ENCODE measurements at places on chromosomes 2 and 18.

- DNase-seq, result peak; percentile 34
Measured at GRCh38 chr2:160332318-160332717, 132.2 kb upstream of the ITGB6 start.

DNA sequence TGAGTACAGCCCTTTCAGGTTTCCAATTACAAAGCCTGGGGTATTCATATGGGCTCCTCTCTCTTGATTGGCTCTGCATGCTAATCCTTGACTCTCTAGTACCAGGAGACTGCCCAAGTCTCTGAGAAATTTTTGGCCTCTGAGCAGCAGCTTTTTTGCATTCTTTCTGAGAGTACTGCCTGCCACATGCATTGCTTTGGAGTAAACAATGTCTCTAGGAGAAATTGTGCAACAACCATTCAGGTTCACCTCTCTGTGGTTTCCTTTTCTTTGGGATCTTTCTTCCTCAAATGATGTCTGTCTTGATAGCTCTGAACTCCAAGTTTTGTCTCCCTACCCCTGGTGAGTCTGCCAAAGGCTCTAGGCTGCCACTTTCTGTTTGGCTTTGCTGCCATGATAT, 115.8 kb upstream of the SETBP1 start:
- no peak for DNase-seq

GRCh38 chr18:5447442-5447841, 96.4 kb downstream of the EPB41L3 start:
- no peak for DNase-seq

GRCh38 chr2:130818809-130819208, 17.9 kb upstream of the ARHGEF4 start:
- no peak for DNase-seq

DNA sequence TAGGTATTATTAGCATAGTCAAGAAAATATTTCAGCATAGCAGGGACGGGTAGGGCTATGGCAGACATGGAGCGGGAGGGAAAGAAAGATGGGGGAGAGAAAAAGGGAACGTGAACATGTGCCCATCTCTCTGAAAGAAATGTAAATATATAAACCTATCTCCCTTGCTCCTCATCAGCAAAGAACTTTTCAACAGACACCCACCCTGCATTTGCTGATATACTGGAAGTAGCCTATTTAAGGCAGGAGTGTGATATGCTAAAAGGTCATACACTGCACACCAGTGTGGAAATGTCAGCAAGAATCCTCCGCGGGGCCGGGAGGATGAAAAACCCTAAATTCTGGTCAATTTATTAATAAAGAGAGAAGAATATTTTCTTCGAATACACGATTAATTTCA, 1.7 kb downstream of the MBOAT2 start:
- DNase-seq, result no peak

- DNase-seq, result no peak
Measured at GRCh38 chr2:223007531-223007930, 44.5 kb upstream of the KCNE4 start.

GRCh38 chr2:135490376-135490775, 40.6 kb downstream of the ZRANB3 start:
- no peak for DNase-seq

DNA sequence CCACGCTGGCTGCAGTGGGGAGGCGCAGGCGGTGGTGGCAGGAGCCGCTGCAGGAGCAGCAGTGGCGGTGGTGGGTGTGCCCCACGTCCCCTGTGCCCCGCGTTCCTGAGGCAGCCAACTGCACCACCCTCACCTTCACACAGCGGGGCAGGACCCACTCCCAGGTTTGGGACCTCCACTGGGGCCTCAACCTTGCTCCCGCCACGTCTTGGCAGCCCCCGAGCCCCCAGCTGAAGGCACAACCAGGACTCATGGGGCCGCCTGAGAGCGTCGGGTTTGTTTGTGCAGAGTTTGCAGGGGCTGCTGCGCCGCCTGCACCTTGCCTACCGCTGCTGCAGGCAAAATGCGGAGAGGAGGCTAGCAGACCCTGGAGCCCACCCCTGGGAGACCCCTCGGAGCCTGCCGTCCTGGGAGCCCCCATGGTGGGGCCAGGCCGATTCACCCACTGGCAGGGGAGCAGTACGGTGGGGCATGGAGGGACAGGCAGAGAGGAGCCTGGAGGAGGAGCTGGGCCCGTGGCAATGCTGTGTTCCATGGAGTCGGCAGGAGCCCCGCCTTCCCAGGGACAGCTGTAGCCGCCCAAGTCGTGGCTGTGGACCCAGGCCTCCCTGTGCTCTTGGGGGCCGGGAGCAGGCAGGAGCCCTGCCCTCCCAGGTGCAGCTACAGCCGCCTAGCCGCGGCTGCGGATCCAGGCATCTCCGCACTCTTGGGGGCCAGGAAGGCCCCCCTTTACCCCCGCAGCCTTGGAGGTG, 14.7 kb upstream of the EML6 start:
- no peak for DNase-seq

DNA sequence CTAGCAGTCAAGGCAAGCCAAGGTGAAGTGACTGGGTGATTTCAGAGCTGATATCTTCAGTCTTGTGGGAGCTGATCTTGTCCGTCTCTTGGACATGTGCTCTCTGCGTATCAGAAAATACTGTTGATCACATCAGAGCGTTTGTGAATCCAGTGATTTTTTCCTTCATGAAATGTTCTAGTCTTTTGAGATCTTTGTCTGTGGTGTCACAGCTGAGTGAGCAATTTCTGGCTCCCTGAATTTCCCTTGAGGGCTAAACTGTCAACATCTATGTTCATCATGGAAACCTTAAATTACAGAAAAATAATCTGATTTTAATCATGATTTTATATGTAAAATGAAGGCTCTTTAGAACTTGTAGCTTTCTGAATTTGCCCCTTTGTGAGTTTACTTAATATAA, 432.0 kb downstream of the CCDC85A start:
- DNase-seq, result no peak

DNA sequence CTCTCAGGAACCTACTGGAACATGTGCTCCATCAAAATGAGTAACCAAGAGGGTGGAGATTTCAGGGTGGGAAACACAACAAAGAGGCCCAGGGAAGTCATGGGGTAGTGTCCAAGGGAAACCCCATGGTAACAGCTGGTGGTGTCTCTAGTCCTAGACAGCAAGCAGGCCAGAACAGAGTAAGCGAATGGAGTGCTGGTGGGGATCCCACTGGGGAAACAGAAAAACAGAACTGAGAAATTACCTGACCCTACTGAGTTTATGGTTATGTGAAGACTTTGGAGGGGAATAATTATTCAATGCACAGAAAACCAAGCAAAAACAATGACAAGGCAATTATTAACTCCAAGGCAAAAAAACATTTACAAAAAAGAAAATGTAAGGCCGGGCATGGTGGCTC, 16.9 kb downstream of the ERCC3 start:
- no peak for DNase-seq

DNA sequence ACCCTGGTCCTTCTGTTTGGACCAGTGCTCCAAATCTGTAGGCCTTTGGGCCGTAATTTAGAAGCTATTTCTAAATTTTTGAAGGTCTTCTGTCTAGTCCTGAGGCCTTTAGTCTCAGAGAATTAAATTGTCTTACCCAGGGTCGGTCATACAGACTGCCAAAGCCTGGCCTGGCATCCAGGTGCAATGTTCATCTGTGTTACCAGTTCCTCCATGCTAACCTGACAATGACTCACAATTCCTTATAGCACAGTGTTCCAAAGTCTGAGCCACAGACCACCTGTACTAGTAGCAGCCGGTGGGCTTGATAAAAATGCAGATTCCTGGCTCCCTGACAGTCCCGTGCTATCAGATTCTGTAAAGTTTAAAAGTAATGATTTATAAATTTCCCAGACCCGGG, 77.7 kb upstream of the MAP4K3 start:
- no peak for DNase-seq

DNA sequence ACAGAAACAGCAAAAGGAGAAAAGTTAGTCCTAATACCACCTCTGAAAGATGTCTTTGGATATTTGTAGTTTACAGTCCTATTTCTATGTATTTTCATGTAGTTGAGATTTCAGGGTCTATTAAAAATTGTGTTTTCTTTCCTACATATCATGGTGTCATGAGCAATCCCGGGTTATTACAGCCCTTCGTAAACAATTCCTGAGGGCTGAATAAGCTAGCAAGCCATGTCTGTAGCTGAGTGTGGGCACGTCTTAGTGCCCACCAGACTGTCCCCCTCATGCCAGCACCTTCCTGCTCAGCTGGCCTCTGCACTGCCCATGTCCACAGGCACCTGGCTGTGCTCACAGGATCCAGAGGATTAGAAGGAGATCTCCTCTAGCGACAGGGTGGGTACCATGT, 60.6 kb downstream of the CTIF start:
- no peak for DNase-seq

- no peak for DNase-seq
Measured at GRCh38 chr18:31931886-31932240, 11.1 kb downstream of the TRAPPC8 start.

DNA sequence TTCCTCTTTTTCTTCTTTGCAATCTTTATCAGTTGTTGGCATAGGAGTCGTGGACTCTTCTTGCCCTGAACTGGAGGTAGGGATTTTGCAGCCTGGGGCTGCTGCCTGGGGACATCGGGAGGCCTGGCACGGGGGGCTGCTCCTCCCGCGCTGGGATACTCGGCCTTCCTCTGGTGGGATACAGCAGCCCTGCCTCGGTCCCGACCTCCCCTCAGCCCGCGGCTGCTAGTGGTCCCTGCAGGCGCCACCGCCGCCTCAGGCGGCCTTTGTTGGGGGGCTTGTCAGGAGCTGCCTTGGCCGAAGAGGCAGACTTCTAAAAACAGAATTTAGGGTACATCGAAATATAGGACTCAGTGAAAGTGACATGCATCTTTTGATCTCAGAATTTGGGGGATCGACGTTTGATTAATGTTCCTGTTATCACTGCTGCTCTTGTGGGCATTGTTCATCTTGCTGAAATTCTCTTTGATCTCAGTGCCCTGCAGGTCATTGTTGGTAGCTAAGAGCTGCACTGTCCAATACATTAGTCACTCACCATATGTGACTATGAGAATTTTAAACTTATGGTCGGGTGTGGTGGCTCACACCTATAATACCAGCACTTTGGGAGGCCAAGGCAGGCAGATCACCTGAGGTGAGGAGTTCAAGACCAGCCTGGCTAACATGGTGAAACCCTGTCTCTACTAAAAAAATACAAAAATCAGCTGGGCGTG, 16.3 kb downstream of the POLR2D start:
- DNase-seq, result no peak

GRCh38 chr18:3595369-3596273, 145.6 kb downstream of the TGIF1 start:
- peak; percentile 57 for DNase-seq

GRCh38 chr2:11154016-11154922, 998 bp upstream of the SLC66A3 start:
- no peak for DNase-seq

GRCh38 chr18:58362027-58362575, 266.8 kb downstream of the ALPK2 start:
- DNase-seq, result no peak

- no peak for DNase-seq
Measured at GRCh38 chr2:205767617-205768016, 85.3 kb downstream of the NRP2 start.

- DNase-seq, result peak; percentile 61
Measured at GRCh38 chr2:119338826-119339561, 27.6 kb downstream of the C2orf76 start.

DNA sequence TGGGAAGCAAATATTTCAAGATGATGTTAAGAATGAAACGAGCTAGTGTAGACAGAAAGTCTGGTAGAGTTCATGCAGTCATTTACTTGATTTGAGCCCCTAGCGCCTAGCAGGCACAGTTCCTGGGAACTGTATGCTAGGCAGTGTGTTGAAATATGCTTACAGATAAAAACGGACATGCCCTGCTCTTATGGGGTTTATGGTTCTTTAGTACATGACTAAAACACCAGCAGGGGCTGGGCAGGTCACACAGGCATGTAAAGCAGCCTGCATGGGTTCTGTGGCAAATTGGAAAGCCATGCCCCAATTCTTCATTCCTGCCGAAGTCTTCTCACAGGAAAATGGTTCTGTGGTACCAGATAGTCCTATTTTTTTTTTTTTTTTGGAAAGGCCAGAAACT, 27.3 kb upstream of the MGAT5 start:
- DNase-seq, result no peak

DNA sequence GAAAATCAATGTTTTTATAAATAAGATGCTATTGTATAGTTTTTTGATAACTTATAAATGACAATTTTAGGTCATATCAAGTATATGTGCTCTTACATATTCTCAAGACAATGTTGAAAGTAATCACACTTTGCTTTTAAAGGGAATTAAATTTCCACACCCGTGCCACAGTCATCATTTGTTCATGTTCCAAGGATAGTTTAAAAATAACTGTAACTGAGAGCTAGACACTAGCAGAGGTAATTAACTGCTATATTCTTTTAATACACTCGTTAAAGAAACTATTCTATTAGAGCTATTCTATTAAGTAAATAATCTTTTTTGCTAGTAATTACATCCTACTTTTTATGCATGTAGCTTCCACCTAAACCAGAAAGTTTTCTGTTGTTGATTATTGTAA, 18.0 kb downstream of the GEN1 start:
- DNase-seq, result no peak

DNA sequence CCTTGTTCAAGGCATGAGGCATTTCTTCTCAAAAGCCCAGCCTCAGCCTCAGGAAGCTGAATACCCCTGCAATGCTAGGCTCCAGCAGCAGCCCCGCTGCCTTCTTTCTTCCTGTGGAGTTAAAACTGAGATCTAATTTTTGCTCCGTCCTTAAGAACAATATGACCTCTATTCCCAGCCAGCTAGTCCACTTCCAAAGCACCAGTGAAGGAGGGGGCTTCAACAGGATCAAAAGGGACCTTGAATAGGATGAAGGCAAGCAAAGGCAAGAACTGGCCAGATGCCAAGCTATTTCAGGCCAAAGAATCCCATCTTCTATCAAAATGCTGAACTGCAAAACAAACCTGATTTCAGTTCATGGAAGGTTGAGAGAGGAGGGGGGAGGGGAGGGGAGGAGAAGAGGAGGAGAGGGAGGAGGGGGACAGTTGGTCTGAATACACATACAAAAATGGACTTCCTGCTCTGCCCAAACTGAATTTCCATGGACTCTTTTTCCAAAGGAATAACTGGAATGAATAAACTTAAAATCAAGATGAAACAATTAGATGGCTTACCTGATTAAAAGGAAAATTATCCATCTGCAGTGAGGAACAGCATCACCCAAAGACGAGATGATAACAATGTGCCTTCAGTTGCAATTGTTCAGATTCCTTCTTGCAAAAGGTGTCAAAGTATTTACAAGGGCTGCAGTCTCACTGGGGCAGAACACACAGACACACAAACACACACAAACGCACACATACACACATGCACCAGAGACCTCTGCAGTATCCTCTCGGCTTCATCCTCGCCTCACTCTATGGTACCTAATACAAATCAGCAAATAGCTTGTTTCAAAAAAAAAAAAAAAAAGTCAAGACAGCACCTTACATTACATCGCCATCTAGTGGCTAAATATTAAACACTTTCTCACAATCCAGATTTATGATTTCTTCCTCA, at the start of gene SCN1A:
TSS of gene SCN1A (minus strand) at position 804 of the 939 bp plus-strand sequence. CDS start 54,399 bp downstream, outside the sequence.
- DNase-seq, result peak; percentile 44

GRCh38 chr2:165530-165929, 98.3 kb downstream of the SH3YL1 start:
- DNase-seq, result no peak
